Iris pigment epithelial cell (primary cell): ENCODE measurements at places on chromosomes 7 and 10.
A peak's percentile ranks its signal among the peaks of the same experiment; 100 is the strongest.

DNA sequence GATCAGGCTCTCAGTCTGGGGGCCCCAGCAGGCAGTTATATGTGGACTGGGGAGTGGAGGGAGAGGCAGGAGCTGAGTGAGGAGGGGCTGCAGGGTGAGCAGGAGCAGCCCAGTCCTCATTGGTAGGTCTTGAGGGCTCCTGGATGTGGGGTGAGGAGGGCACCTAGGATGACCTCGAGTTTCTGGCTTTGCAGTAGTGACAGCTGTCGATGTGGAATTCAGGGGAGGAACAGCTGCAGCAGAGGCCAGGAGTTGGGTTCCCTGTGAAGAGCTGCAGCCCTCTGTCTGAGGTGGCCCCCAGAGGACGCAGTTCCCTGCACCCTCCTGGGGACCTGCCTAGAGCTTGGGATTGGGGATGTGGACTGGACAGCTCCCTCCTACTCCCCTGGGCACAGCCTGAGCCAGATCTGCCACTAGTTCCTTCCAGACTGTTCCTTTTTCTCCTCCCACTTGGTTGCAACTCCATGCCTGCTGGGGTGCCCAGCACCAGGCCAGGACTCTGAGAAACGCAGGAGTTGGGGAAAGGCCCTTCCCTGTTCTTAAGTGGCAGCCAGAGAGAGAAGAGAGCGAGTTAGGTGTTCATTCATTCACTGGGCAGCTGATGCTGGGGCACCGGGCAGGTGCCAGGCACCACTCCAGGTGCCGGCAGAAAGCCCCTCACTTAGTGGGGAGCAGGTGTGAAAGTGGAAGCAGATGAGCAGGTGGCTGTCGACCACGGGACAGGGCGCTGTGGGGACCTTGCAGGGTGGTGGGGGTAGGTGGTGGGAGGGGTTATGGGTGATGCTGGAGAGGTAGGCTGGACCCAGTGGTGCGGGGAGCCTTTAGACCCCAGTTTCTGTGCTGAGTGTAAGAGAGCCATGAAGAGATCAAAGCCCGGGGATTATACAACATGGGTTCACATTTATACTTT is 57.9 kb downstream of the PRF1 start:
- DNase-seq: no peak

GRCh38 chr7:83697804-83698530 is 49.0 kb upstream of the SEMA3E start:
- no peak for DNase-seq

- DNase-seq: peak; percentile 58
Observed at GRCh38 chr10:51397695-51398094, 301.7 kb downstream of the CSTF2T start.

DNA sequence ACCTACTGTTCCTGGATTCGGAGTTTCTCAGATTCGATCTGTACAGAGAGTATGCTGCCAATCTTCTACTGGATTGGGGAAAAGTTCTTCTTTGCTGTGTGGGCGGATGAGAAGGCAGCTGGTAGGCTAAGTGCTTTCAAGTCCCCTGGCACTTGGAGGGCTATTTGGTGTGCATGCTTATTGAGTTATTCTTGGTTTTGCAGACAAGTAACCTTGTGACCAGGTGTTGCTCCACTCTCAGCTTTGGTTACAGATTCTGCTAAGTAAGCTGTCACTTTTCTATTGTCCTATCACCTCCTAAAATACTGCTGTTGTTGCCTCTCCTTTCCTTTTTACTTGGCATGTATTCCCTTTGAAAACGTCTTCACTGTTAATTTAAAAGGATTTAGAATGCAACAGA is 1375.1 kb upstream of the LRRTM3 start:
- DNase-seq: no peak

DNA sequence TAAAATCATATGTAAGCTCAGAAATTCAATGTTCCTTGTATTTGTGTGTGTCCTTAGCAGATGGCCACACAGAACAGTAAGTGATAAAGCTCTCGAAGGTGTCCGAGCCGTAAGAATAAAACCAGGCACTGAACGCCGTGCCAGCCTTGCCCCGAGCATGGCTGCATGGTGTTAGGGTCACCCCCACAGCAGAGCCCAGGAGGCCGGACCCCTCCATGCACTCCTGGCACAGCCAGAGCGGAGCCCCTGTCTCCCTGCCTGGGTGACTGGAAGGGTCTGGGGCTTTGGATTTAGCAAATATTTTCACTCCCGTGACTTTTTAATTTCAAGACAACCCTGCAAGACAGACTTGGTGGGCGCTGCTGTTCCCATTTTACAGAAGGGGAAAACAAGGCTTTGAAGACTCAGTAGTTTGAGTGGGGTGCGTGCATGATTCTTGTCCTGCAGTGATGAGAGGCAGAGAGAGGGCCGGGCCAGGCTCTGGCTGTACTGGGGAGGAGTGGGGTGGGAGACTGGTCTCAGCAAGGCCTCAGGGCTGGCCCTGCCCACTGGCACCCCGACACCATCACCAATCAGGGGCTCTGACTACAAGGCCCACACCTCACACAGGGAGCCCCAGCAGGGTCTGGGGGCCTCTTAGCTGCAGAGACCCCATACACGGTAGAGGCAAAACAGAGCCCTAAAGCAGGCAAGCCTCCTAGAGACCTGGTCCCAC is 39.4 kb downstream of the VIPR2 start:
- DNase-seq: no peak

DNA sequence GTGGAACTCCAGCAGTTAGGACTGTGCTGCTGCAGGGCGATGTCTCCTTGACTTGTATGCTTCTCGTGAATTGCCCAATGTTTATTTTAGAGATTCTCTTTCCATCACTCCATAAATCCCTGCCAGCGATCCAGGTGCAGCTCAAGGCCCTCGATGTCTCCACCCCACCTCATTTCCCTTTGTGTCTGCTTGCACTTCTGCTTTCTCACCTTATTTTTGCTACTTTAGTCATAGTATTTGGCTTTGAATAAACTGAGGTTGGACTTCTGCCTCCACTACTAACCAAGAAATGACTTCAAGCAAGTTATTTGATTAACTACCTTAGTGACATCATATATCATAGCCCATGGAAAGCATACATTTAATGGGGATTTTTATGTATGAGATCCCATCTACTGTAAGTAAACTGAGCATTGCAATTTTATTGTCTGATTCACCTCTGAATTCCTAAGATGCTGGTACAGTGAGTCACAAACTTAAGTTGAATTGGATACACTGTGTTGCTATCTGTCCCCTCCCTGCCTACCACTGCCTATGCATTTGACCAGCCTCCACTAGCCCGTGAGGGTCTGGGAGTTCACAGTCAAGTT is 255.8 kb downstream of the ABCA13 start:
- peak; percentile 26 for DNase-seq

- DNase-seq: peak; percentile 86
Observed at GRCh38 chr7:75937958-75938786, 23.2 kb downstream of the POR start.

- no peak for DNase-seq
Observed at GRCh38 chr10:1123972-1124371, 67.8 kb downstream of the WDR37 start.

GRCh38 chr10:31770307-31770902 is 158.2 kb downstream of the ARHGAP12 start:
- peak; percentile 34 for DNase-seq

DNA sequence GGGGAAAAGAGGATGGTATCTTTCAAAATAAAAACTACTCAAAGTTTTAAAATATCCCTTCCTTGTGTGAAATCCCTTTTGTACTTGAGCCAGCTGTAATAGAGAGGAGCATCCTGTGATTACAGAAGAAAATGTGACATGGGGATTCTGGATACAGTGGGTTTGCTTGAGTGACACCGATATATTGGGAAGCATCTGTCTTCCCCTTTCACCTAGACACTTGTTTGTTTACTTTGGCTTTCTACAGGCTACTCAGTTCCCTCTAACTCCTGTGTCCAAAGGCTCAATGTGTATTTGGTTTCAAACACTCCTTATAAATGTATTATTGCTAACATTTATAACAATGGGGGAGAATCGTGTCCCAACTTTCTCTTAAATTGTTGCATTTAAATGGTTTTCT is 24.4 kb downstream of the CPED1 start:
- no peak for DNase-seq

DNA sequence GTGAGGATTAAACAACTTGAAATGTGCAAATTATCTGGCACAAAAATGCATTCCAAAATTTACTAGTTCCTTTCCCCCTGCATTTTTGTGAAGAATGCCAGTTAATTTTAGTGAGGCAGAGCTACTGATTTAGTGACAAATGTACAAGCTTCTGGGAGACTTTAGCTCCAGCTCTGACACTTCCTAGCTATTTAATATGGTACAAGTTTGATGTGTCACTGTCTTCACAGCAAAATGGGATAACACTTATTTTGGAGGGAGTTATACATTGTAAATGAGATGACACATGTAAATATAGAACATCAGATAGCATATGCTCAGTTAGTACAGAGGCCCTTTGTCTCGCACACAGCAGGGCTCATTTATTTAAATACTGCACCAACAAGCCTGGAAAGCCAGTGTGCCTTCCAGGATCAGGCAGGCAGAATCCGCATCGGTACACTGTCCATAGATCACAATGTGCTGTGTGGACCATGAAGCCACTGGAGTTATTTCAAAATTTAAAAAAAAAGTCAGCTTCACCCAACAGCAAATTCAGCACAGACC is 48.7 kb downstream of the ELMO1 start:
- DNase-seq: no peak

GRCh38 chr7:155745737-155746136 is 66.5 kb downstream of the SHH start:
- no peak for DNase-seq

GRCh38 chr7:13770305-13770704 is 219.2 kb downstream of the ETV1 start:
- no peak for DNase-seq

DNA sequence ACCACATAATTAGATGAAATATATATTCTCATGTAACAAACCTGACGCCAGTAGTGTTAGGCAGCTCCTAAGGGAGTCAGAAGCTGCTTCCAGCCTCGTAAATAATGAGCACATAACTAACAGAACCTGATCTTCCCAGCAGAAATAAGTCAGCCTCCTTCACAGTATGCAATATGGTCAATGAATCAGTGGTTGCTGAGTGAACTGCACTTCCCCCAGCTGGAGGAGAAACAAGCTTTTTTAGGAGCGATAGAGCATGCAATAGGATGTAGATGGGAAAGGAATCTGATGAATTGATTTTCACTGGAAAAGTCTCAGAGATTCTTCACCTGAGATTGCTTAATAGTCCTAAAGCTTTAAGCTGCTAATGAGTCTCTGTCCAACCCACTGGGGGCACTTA is 337.2 kb upstream of the LRGUK start:
- peak; percentile 7 for DNase-seq

DNA sequence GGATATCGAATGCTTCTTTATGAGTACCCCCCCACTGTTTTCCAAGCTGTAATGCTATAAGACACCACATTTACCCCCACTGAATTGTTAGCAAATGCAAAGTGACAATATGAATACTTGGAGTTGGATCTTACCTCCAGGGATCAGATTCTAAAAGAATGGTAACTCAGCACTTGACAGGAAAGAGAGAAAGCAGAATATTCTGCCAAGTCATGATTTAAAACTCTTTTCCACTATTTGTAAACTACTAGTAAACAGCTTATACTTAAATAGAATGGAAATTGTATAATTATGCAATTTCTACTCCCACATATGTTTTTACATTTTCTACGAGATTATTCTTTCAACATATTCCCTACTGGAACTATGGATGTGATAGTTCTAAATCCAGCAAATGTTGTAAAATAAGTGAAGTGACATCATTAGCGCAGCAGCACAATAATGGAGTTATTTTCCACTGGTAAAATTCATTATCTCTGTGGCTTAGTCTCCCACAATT is 56.0 kb upstream of the TFEC start:
- no peak for DNase-seq

- peak; percentile 99 for DNase-seq
Observed at GRCh38 chr10:43128958-43129706, 9.1 kb upstream of the CSGALNACT2 start.
